DND-41 (cell line): ENCODE measurements at places on chromosomes 12 and 14.
A peak's percentile ranks its signal among the peaks of the same experiment; 100 is the strongest.

DNA sequence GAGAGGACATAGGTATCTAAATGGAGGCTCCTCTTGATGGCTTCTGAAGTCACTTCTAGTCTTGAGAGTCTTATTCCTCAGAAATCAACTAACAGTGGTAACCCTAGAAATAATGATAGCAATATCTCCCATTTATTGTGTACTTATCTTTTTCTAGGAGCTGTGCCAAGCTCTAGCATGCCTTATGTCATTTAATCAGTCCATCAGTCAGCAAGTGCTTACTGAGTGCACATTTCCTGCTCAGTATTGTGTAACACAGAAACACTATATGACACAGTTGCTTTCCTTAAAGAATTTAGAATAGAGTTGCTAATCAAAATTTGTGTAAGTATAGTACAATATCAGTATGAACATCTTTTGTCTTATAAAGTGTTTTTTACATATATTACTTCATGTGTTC is 36.6 kb downstream of the KRT76 start:
- no peaks in the 10 kb centered on the region for H3K36me3 ChIP-seq
- peaks cover 2% of the 10 kb centered on the region for H3K27me3 ChIP-seq
- H3K27ac ChIP-seq: no peak overlapping the region

GRCh38 chr14:87754520-87755223 is 238.3 kb downstream of the GALC start:
- H3K36me3 ChIP-seq: no peaks in the 10 kb centered on the region
- H3K4me1 ChIP-seq: no peaks in the 10 kb centered on the region
- H3K27ac ChIP-seq: no peak overlapping the region
- no peak overlapping the region for H3K4me3 ChIP-seq
- no peaks in the 10 kb centered on the region for H3K27me3 ChIP-seq

DNA sequence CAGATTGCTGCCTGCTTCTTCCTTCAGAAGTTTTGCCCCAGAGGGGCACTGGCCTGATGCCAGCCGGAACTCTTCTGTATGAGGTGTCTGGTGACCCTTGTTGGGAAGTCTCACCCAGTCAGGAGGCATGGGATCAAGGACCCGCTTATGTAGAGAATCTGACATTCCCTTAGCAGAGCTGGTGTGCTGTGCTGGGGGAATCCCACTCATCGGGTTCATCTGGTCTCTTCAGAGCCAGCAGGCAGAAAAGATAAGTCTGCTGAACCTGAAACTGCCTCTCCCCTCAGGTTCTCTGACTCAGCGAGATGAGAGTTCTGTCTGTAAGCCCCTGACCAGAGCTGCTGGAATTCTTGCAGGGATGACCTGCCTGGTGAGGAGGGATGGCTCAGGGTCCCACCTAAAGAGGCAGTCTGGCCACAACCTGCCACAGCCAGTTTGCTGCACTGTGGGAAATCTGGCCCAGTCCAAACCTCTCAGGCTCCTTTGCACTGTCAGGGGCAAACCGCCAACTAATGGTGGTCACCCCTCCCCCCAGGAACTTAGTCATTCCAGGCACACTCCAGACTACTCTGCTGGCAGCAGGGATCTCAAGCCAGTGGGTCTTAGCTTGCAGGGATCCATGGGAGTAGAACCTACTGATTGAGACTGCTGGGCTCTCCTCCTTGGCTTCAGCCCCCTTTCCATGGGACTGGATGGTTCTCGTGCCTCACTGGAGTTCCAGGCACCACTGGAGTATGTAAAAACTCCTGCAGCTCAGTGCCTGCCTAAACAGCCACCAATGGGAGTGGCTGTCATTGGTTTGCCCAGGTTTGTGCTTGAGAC is 4.1 kb downstream of the CLEC2D start:
- no peaks in the 10 kb centered on the region for H3K27me3 ChIP-seq
- no peaks in the 10 kb centered on the region for H3K36me3 ChIP-seq
- peak overlapping the region; percentile 70 for H3K27ac ChIP-seq

DNA sequence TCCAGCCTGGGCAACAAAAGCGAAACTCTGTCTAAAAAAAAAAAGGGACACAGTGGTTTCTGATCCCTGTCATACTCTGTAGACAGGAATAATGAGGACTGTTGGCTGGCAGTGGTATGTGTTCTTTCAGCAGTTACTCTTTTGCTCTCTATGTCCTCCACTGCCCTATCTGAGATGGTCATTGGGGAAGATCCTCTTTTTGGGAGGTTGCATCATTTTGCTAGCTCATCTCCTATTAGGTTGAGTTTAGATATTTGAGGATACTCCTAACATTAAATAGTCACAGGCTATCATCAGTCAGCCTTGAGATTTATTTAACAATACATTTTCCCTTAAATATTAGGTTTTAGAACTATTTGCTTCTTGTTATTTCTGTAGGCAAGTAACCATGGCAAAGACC is 5.9 kb upstream of the CCDC91 start:
- H3K4me3 ChIP-seq: no peak overlapping the region
- no peak overlapping the region for H3K27ac ChIP-seq
- no peaks in the 10 kb centered on the region for H3K27me3 ChIP-seq
- peaks cover 14% of the 10 kb centered on the region for H3K4me1 ChIP-seq
- H3K36me3 ChIP-seq: no peaks in the 10 kb centered on the region

- H3K4me3 ChIP-seq: no peak overlapping the region
- H3K27ac ChIP-seq: no peak overlapping the region
- peaks cover 58% of the 10 kb centered on the region for H3K36me3 ChIP-seq
- no peak for DNase-seq
These were observed 20.0 kb upstream of the BBS10 start for GRCh38 chr12:76368230-76368629.

DNA sequence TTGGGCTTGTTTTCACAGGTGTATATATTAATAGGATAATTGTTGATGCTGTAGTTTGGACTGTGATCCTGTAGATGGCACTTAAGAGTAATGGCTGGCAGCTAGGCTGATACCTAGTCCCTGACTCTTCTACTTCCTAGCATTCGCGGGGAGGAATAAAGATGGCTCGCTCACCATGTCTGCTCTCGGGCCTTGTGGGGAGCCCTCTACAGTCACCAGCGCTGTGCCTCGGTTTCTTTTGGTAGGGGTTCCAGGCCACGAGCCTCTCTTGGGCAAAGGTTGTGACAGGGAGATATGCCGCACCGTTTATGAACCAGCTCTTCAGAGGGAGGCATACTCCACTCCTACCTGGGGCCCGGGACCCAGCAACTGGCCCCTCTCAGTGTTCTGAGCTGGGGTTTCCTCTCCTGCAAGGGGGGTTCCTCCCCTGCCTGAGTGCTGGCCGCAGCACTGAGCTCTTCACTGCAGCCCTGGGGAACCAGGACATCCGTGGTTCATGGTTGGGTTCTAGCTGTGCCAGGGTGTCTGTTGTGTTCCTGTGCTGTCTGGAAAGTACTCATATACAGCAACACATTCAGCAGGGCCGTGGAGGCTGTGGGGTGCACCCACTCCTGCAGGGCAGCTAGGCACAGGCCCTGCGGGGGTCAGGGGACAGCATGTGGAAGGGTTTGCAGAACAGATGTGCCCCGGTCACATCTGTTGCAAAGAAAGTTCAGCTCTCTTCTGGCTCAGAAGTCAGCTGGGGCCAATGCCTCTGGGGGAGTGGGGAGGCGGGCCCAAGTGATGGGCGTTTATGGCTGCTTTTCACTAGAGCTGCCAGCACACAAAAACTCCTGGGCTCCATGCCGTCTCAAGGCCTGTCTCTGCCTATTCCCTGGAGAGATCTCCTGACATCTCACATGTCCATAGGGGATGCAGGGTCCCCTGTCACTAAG is 147.9 kb downstream of the PPFIA2 start:
- H3K27me3 ChIP-seq: no peaks in the 10 kb centered on the region
- no peaks in the 10 kb centered on the region for H3K36me3 ChIP-seq
- DNase-seq: no peak
- no peak overlapping the region for H3K4me3 ChIP-seq
- no peaks in the 10 kb centered on the region for H3K4me1 ChIP-seq

DNA sequence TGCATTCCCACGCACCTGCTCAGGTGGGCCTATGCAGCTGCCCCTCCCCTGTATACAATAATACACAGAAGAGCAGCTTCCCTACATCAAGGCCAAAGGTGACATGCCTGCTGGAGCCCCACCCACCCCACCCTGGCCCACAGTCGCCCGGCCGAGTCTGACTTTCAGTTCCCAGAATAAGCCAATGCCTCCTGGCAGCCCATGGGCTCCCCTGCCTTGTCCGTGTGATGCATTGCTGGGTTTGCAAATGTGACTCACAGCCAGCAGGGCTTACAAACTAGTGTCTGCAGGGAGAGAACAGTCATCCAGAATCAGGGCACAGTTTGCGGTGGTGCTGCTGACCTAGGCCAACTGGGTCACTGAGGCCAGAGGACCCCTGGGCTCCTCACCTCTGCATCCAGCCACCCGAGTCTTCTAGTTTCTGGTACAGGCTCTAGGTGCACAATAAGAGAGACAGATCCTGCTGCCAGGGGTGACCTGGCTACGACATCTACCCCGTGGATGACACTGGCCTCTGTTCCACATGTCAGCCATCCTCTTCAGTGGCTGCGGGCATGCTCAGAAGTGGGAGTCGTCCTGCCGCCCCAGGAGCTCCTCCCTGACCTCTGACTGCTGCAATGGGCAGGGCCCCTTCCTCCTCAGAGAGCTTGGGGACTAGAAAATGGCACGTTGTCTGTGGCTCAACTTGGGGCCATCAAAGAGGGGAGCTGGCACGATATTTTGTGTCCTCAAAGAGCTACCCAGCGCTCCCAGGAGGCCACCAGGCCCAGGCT is 84.5 kb downstream of the CHGA start:
- no peak overlapping the region for H3K27ac ChIP-seq
- H3K27me3 ChIP-seq: no peaks in the 10 kb centered on the region
- peaks cover 22% of the 10 kb centered on the region for H3K36me3 ChIP-seq
- H3K4me1 ChIP-seq: 0 out of 2 replicates have a peak, but pooled peaks cover 6% of the 10 kb centered on the region
- no peak overlapping the region for H3K4me3 ChIP-seq
- no peak for DNase-seq

DNA sequence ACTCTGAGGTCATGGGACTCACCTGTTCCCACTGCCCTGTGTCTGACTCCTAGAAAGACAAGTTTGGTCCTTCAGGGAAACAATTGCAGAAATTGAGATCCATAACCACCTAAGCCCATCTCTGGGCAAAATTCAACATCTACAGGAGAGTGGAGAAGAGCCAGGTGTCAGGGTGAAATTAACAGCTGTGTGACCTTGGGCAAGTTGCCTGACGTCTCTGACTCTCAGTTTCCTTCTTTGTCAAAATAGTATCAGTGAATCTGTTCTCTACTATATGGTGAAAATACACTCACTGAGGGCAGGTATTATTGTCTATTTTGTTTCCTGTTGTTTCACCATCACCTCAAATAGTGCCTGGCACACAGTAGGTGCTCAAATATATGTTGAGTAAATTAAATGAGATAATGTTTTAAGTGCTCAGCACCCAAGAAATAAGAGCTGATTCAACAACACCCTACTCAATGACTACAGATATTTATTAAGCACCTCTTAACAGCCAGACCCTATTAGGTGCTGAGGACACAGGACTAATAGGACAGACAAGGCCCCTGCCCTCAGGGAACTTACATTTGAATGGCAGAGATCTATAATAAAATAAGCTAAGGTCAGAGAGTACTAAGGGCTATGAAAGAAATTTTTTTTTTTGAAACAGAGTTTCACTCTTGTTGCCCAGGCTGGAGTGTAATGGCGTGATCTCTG is 14.2 kb upstream of the IFT81 start:
- H3K36me3 ChIP-seq: no peaks in the 10 kb centered on the region
- DNase-seq: no peak
- no peaks in the 10 kb centered on the region for H3K4me1 ChIP-seq

GRCh38 chr12:126534495-126534894 is 1469.3 kb downstream of the AACS start:
- DNase-seq: no peak
- H3K4me1 ChIP-seq: no peaks in the 10 kb centered on the region
- no peak overlapping the region for H3K27ac ChIP-seq
- H3K4me3 ChIP-seq: no peak overlapping the region
- H3K27me3 ChIP-seq: no peaks in the 10 kb centered on the region

GRCh38 chr12:96048393-96048969 is 13.1 kb upstream of the LTA4H start:
- H3K27me3 ChIP-seq: no peaks in the 10 kb centered on the region
- no peaks in the 10 kb centered on the region for H3K36me3 ChIP-seq
- no peaks in the 10 kb centered on the region for H3K4me1 ChIP-seq
- H3K27ac ChIP-seq: no peak overlapping the region
- no peak overlapping the region for H3K4me3 ChIP-seq

DNA sequence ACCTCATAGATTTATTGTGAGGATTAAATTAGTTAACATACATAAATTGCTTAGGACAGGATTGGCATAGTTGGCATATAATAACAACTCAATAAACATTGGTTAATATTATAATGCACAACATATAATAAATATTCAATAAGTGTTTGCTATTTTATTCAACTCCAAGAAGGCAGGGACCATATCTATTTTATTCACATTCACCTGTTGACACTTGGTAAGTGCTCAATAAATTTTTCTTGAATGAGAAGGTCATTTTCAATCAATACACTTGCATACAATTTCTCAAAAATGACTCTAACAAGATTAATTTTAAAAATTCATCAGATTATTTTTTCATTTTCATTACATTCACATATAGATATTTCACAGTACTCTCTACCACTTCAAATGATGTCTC is 12.4 kb upstream of the NUP107 start:
- no peaks in the 10 kb centered on the region for H3K36me3 ChIP-seq
- no peak overlapping the region for H3K4me3 ChIP-seq
- no peak for DNase-seq
- no peak overlapping the region for H3K27ac ChIP-seq

- H3K4me3 ChIP-seq: no peak overlapping the region
- H3K36me3 ChIP-seq: no peaks in the 10 kb centered on the region
- H3K27ac ChIP-seq: no peak overlapping the region
These were observed 68.8 kb downstream of the GALNT16 start for GRCh38 chr14:69328765-69329164.
